ENCODE measurements at places on chromosomes 5 and 9.

- no peak for ATAC-seq
These were observed 234.1 kb downstream of the AUH start for GRCh38 chr9:91127653-91128052.

GRCh38 chr5:88889189-88890069, 6.4 kb upstream of the MEF2C start:
- peak; percentile 62 for ATAC-seq

- no peak for ATAC-seq
These were observed 256.8 kb upstream of the GRAMD2B start for GRCh38 chr5:126166368-126166767.

DNA sequence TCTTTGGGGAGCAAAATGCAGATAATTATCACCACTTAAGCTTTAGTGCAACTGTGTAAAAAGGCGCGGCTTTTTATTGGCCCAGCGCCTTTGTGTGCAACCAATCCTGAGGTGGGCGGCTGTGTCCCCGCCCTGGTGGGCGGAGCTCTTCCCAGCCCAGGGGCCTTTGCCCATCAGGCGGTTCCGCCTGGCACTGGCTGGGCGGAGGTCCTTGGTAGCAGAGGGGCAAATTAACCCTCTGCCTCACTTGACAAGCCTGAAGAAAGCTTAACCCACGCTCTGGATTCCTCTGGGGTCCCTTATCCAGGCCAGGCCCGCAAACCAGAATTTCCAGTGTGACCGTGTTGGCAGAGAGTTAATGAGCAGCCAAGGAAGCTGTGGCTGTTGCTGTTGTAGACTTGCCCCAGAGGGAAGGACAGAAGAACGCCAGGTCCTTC, 12.8 kb upstream of the NIPAL4 start:
- ATAC-seq, result peak; percentile 83

DNA sequence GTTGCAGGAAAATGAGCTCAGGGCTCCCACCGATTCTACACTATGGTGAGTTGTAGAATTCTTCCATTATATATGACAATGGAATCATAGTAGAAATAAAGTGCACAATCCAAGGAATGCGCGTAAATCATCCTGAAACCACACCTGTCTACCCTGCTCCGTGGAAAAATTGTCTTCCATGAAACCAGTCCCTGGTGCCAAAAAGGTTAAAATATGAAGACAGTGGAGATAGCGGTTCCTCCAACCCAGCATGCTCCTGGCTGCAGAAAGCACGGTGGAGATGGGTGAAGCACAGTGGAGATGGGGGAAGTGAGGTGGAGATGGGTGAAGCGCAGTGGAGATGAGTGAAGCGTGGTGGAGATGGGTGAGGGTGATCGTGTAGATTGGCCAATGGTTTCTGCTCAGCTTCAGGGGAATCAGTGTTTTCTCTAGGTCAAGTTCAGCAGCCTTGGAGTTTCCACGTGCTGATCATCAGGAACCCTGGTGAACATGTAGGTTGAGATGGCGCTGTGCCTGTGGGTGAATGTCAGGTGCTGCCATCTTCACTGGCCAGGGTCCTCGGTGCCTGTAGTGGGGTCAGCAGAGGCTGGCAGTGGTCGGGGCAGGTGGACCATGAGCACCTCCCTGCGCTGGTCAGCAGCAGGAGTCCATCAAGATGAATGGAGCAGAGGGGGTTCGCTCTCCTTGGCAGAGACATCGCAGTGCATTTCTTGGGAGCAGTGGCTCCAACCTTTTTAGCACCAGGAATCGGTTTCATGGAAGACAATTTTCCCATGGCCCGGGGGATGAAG, 20.3 kb downstream of the PAEP start:
- ATAC-seq, result no peak

GRCh38 chr9:121593066-121593465, 58.4 kb upstream of the DAB2IP start:
- ATAC-seq, result no peak
